T-helper 17 cell (primary cell): ENCODE measurements at places on chromosomes 5 and 9. TPM values are rescaled to one million over a fixed set of nuclear protein-coding genes. Genes with fewer than 3 reads are reported as not detected.

GRCh38 chr9:128675382-128675781, 13.6 kb upstream of the SET start:
- no peak for DNase-seq

Gene NMUR2
- total RNA-seq = not detected

GRCh38 chr5:121175986-121176385, 675.7 kb upstream of the FTMT start:
- no peak for DNase-seq

- DNase-seq = no peak
Observed at GRCh38 chr5:116273448-116274242, 188.8 kb downstream of the COMMD10 start.

- no peak for DNase-seq
Observed at GRCh38 chr5:171207256-171207847, 101.7 kb upstream of the TLX3 start.

DNA sequence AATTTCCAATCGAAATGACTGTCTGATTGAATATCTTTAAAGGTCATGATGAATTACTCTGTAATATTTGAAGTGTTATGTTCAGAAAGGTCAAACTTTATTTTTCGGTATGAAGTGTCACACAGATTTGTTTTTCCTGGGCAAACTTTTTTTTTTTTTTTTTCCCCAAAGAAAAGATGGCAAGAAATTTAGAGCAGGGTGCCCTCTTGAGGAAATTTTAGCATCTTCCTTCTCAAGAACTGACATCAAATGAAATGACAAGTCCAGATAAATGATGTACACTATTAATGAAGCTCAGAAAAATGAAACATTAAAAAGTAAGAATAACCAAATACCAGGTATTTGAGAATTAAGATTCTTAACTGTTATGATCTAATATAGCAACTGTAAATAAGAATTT, 123.6 kb downstream of the INVS start:
- DNase-seq = no peak

Gene LIX1
- not detected for total RNA-seq

GRCh38 chr5:180201051-180201987, 7.7 kb downstream of the RASGEF1C start:
- DNase-seq = no peak

Gene SCGB3A2
- total RNA-seq = not detected

DNA sequence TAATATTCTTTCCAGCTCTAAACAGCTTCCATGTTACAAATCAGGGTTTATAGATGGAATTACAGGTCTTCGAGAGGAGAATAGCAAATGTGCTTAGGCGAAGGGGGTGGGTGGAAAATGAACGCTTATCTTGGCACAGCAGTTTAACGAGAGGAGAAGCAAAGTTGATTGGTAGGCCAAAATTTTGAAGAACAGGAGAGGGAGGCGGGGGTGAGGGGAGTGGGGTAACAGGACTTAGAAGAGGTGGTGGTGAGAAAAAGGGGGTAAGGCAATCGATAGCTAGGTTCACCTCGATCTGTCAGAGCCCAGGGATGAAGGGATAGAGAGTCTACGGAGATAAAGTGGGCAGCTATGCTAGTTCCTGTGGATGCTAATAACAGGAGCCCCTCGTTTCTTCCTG, 764 bp downstream of the ANKRA2 start:
- DNase-seq = no peak

DNA sequence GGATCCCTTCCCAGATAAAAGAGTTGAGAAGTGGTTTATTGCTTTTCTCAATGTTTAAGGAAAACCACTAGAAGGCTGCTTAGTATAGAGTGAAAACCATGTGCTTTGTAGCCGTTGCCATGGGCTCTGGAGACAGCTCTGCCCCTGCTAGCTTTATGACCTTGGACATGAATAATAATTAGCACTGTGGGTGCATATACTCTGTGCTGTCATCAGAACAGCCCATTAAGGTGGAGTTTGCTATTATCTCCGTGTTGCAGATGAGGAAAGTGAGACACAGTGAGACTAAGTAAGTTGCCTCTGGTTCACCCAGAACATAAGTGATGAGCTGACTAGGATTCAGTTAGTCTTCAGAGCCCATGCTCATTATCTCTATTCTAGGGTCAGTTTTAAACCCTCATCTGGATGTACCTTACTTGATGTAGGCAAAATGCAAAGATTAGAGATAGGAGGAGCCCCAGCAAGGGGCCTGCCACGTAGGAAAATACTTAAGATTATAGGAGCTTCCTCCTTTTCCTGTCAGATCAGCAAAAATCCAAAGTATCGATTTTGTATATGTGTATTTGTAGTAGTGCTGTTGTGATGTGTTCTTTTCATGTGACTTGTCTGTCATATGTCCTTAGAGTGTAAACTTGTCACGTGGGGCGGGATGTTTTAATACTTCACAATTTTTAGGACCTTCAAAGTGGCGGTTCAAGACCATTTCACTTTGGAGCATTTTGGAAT, 102.5 kb downstream of the TLE4 start:
- no peak for DNase-seq

DNA sequence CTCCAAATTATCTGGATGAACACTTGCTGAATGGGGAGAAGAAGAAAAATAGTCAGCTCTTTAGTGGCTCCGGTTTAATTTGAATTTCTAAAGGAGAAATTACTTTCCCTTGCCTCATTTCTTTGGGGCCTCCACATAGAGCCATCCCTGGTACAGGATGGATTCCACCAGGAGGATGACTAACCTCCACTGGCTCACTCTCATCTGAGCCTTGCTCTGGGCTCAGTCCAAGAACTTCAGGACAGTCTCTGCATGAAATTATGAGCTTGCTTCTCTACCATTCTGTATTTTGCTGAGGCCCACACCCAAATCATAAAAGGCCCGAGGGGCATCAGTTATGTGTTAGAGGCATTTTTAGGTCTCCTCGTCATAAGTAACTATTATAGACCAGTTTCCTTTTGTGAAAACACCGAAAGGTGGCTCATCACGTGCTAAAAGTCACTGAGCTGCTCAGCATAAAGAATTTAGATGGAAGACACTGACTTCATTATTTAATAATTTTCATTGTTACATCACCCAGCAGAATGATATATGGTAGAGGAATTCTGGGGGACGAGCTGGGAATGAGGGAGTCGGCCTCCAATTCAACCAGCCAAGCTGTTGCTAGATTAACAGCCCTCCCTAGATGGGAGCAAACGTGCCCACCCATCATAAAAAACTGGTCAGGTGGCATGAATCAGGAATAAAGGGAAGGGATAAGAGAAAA, 222.1 kb downstream of the TARS1 start:
- no peak for DNase-seq

GRCh38 chr5:18740301-18740700, 1106.0 kb downstream of the TAF11L14 start:
- DNase-seq = no peak

GRCh38 chr9:18759827-18760226, 273.2 kb downstream of the SAXO1 start:
- no peak for DNase-seq

Gene ADAMTS12
- total RNA-seq = not detected

DNA sequence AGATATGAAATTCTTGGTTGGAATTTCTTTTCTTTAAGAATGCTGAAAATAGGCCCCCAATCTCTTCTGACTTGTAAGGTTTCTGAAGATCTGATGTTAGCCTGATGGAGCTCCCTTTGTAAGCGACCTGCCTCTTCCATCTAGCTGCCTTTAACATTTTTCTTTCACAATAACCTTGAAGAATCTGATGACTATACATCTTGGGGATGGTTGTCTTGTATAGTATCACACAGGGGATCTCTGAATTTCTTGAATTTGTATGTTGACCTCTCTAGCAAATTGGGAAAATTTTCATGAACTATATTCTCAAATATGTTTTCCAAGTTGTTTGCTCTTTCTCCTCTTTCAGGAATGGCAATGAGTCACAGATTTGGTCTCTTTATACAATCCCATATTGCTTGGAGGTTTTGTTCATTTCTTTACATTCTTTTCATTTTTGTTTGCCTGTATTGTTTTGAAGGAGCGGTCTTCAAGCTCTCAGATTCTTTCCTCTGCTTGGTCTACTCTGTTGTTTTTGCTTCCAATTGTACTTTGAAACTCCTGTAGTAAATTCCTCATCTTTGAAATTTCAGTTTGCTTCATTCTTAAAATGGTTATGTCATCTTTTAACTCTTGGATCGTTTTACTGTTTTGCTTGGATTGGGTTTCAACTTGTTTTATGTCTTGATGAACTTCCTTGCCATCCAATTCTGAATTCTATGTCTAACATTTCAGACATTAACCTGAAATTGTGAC, 245.2 kb upstream of the TARS1 start:
- DNase-seq = no peak

DNA sequence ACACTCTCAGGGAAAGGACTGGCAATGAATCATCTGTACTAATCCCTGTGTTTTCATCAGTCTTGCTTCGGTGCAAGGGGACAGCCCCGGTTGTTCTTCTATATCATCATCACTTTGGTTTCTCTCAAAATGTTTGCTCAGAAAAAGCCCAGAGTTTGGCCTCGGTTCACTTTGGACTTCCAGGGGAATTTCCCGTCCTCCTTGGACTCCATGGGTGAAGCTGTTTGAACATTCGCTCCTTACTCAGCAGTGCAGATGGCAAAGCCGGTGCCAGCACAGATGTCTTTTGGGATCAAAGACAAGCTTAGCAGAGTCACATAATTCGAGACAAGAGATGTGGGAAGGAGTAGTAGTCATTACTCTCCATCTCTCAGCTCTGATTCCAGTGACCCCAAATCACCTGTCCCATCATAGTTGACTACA, 69.8 kb upstream of the TNFSF8 start:
- no peak for DNase-seq

Gene GDF9
- 0.70 TPM for total RNA-seq

- no peak for DNase-seq
Observed at GRCh38 chr5:79802406-79802805, 112.8 kb downstream of the CMYA5 start.

DNA sequence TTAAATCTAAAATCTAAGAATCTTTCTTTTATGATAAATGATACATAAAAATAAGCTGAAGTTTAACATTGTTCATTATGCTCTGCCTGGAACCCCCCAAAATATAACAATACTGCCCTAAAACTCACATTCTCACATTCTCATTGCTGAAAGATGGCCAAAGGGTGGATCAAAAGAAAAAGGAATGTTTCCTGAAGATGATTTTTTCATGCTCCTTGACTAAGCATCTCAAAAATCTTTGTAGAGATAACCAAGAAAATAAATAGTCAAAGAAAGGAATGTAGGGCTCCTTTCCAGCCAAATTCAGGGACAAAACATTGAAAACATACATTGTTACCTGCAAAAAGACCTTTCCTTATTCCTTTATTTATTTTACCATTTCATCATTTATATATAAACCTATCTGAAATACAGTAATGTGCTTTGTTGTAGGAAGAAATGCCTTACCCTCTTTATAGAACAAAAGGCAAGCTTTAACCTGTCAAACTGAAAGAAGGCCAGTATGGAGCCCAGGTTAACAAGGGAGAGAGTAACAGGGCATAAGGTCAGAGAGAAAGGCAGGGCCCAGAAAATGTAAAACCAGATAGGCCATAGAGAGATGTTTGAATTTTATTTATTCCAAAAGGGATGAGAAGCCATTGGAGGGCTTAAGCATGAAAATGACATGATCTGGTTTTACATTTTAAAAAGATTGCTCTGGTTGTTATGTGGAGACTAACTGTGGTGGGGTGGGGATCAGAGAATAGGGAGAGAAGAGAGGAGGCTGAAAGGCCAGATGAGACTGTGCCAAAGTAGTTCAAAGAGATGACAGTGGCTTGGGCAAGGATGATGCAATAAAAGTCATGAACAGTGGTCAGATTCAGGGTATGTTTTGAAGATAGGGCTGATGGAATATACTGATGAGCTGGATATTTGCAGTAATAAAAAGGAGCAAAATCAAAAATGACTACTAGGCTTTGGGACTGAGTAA, 37.3 kb upstream of the CDK5RAP2 start:
- no peak for DNase-seq

DNA sequence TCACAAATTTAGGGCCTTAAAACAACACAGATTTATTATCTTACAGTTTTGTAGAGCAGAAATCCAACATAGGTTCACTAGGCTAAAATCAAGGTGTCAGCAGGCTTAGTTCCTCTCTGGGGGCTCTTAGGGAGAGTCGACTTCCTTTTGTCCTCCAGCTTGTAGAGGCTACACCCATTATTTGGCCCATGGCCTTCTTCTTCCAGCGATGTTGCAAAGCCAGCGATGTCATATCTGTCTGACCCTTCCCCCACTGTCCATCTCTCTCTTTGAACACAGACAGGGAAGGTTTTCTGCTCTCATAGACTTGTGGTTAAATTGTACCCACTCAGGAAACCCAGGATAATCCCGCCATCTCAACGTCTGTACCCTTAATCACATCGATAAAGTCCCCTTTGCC, 60.3 kb upstream of the SHB start:
- no peak for DNase-seq

- DNase-seq = no peak
Observed at GRCh38 chr9:133919253-133920115, 72.6 kb downstream of the VAV2 start.

DNA sequence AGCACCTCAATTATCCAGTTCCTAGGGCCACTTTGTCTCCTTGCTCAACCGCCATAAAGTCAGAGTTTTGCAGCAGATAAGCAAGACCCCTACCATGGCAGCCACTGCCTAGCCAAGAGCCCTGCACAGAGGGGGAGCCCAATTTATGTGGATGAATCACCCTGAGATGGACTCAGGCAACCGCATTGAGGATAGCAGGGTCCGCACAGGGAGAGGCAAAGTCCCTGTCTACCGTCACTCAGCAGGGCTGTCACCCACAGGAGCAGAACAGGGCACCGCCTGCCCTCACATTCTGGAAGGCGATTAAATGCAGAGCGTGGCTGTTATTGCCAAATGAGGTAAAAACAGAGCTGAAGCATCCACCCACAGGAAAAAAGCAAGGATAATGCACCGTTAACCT, 1.7 kb downstream of the FBP2 start:
- no peak for DNase-seq

GRCh38 chr9:8673830-8674229, 874.3 kb upstream of the DMAC1 start:
- no peak for DNase-seq

Gene FXN
- total RNA-seq = 16.2 TPM

DNA sequence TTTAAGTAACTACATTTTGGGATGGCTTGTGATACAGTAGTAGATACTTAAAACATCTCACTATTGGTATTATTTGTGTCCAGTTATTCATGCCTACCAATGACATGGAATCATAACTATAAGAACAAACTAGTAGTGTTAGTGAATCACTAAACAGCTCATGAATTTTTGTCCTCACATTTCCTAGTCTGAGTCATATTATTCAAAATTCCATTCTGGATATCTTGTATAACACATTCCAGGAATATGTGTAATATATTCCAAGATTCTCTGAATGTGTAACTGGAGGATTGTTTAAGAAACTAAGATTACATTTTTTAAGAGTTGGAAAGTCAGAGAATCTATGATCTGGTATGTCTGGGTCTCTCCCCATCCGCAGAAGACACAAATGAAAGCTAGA, 565.3 kb upstream of the ZNF608 start:
- no peak for DNase-seq

- no peak for DNase-seq
Observed at GRCh38 chr5:4420177-4420576, 720.0 kb upstream of the ADAMTS16 start.

Gene WDR31
- total RNA-seq = 0.82 TPM

DNA sequence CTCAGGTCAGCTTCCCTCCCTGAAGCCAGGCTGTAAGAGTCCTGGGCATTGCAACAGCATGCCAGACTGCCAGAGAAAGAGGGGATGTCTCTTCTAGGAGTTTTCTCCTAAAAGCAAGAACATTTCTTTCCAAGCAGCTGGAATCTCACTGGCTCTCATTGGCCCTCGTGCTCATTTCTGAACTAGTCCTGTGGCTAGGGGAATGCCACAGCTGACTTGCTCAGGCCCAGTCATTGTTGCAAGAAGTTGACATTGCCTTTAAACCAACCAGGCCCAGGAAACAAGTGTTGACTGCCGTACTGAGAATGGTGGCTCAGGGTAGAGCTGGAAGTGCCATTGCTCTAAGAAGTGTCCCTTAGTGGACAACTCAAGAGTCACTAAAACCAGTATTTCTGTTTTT, 15.0 kb upstream of the CEP120 start:
- DNase-seq = no peak
